ENCODE measurements at places on chromosomes 12 and 14. TPM values are rescaled to one million over a fixed set of nuclear protein-coding genes. Genes with fewer than 3 reads are reported as not detected.

The PIWIL1 gene
- total RNA-seq, result not detected

The ADAM21 gene
- 0.86 TPM for total RNA-seq

The NPAS3 gene
- total RNA-seq, result 0.71 TPM

The PIK3C2G gene
- total RNA-seq, result not detected

The SLC24A4 gene
- not detected for total RNA-seq

The TMEM229B gene
- 0.58 TPM for total RNA-seq

The AQP6 gene
- not detected for total RNA-seq

The SMCO2 gene
- not detected for total RNA-seq

The MAP1LC3B2 gene
- total RNA-seq, result 0.53 TPM

The TAS2R8 gene
- not detected for total RNA-seq

The MYF6 gene
- not detected for total RNA-seq

The ENDOU gene
- not detected for total RNA-seq

The LMNTD1 gene
- not detected for total RNA-seq

The OGFOD2 gene
- 34.9 TPM for total RNA-seq

The TSPAN11 gene
- total RNA-seq, result under 0.01 TPM

The ARMH4 gene
- total RNA-seq, result 0.71 TPM

The PLCZ1 gene
- not detected for total RNA-seq

The ASPG gene
- not detected for total RNA-seq

The SLIRP gene
- 408 TPM for total RNA-seq

The IL23A gene
- total RNA-seq, result not detected

The DIO2 gene
- 70.4 TPM for total RNA-seq

The FICD gene
- 4.9 TPM for total RNA-seq

The FZD10 gene
- total RNA-seq, result not detected

Data from myometrial cell (primary cell).